ENCODE measurements at places on chromosomes 2 and 18.

DNA sequence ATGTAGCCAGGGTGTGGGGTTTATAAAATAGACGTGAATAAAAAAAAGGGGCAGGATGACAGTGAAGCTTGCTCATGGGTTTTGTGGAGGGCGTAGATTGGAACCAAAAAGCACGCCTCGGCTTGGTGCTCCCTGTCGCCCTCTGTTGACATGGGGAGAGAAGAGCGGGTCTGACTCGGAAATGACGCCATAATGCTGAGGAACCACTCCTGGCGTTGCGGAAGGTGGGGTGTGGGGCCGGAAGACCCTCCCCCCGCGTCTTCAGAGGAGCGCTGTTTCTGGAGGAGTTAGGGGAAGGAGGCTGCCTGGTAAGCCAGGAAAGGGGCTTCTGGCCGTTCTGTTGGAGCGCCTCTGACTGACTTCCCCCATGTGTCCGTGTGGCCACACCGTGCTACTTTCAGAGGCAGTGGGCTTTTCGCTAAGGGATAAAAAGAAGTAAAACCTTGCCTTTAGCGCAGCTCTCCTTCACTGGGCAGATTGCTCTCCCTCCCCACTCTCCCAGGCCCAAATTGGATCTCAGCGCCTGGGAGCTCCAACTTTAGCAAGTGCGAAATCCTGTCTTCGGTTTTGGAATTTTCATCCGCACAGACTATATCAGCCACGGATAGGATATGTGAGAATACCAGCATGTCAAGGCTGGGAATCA is 42.8 kb downstream of the PLEKHA3 start:
- peak; percentile 70 for DNase-seq

DNA sequence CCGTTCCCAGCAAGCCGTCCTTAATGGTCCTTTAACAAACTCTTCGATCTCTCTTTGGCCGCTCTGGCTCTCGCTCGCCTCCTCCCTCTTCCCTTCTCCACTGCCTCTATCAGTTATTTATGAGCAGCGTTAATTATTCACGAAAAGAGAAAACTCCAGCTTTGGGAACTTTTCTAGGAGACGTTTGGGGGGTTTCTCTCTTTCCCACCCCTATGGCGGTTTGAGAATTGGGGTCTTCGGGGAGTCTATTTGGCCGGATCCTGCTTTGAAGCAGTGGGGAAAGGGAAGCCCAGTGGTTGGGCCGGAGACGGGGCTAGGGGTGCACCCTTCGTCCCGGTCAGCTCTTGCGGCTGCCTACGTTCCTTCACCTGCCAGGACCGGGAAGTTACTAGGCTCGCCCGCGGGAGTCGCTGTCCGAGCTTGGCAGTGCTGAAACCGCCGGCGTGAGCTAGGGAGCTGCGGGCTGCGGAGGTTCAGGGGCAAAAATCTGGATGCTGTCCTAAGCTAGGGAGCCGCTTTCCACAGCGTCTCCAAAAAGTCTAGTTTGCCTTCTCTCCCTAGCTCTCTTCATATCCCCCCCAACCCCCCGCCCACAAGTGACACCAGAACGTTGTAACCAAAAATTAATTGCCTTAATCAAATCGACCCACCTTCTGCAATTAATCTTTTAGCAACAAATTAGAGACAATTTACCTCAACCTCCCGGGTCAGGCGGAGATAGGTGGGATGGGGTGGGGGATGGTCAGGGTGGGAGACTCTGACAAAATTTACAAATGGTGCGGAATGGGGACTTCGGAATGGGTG is 8.9 kb upstream of the SKOR2 start:
- no peak for DNase-seq

- DNase-seq: no peak
Measured at GRCh38 chr18:31952223-31952622, 9.3 kb upstream of the TRAPPC8 start.

- DNase-seq: no peak
Measured at GRCh38 chr18:62138461-62139235, 48.2 kb downstream of the PIGN start.

- DNase-seq: no peak
Measured at GRCh38 chr2:26904839-26905238, 56.9 kb downstream of the DPYSL5 start.

DNA sequence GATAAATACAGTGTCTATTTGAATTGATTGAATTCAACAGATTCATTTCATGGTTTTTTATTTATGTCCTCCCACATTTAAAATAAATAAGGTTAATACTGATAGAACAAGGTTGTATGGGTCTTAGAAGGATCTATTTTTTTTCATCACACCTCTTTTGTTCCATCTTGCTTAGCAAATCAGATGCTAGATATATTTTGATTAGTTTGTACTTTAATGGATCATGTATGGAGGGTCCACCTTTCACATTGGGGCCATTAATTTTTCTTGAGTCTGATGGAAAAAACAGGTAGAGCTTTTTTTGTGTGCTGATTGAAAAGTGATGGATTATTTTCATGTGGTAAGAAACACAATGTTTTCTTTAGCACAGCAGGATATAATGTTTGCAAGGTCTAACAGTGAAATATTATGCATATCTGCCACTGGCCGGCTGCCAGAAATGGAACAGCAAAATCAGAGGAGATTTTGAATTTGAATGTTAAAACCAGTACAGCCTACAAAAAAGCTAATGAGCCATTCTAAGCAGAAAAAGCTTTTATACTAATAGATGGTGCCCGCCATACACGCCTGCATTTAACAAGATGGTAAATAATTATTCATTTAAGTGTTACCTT is 188.1 kb upstream of the ETAA1 start:
- no peak for DNase-seq

DNA sequence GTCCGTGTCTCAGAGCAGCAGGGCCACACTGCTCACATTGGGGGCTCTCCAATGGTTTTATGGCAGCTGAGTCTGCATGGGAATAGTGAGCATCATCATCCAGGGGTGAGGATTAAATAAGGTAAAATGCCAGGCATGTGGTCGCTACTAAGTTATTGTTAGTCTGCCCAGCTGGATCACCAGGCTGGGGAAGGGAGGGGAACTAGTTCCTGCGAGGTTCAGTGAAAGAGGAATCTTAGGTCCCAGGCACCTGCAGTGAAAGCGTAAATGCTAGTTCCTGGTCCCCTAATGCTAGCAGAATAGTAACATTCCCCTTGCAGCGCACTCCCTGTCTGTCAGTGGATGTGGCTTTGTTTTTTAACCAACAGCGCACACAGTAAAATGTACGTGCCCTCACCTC is 60.1 kb downstream of the ARHGEF4 start:
- no peak for DNase-seq

DNA sequence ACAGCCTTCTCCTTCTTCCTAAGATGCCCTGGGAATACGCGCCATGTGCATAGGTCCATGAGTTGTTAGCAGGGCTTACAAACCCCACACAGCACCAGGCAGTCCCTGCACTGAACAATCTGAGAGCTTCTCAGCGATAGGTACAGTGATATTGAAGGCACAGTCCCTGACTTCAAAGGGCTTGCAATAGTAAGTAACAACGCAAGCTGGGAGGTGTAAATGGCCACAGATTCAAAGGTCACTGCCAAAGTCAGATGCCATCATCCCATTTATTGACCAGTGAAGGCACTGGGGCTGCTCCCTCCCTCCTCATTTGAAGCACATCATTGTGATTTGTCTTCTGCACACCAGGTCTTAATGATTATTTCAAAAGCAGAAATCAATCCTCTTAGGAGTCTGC is 541 bp upstream of the SCYGR3 start:
- DNase-seq: no peak

DNA sequence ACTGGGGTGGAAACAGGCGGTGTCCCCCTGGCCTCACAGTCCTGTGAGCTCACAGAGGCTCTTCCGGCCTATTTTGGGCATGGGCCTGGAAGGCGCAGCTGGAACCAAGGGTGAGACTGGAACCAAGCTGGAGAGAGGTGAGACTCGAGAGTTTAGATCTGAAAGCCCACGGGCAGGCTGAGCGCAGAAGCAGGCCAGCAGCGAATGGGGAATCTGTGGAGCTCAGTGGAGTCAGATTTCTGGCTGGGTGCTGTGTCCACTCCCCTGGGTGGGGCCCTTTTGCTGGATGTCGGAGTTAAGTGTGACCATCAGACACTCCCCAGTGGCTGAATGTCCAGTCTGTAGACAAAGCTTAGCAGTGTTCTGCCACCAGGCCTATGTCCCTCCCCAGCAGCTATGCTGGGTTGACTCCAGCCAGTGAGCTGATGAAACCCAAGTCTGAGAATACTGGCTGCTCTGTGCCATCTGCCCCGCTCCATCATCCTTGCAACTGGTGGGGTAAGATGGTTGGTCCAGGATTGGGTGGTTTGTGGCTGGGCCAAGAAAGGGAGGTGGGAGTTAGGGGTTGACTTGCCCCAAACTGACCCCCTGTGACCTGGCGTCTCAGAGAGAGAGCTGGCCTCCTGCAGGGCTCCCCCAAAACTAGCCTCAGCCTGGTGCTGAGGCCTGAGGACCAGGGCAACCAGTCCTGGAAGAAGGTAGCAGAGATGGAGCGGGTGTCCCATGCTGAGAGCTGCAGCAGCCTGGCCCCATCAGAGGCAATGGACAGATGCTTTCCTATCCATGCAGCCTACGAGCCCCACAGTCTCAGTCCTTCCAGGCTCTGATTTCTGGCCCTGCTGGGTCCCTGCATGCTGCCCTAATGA is 34.4 kb downstream of the CYP26B1 start:
- DNase-seq: no peak

DNA sequence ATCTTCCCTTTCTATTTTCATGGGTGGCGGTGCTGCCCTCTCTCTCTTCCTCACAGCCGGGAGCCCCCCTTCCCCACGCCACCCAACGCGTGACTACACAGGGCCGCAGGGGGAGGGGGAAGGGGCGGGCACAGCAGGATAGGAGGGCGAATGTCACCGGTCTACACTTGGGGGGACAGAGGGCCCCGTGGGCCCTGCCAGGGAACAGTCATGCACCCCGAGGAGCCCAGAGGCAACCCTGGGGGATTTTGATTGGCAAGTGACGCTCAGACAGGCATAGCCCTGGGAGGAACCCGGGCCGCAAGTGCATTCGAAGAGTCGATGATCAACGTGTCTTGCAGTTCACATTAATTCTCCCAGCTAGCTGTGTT is 91.1 kb upstream of the ANKRD30BL start:
- no peak for DNase-seq

DNA sequence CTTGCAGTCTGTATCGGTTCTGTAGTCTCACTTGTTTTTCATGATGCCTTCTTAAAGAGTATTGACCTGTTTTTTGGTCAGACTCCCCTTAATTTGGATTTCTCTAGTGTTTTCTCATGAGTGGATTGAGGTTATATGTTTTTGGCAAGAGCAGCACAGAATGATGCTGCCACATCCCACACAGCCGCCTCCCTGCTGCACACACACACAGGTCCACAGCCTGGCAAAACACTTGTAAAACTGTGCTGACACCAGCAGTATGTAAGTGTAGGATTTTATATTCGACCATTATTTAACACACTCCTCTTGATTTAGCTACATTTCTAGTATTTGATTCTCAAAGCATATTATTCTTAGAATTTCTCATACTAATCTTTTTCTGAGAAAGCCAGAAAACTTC is 68.1 kb downstream of the ITGB1BP1 start:
- DNase-seq: no peak

GRCh38 chr2:42239289-42239661 is 70.1 kb downstream of the EML4 start:
- no peak for DNase-seq

DNA sequence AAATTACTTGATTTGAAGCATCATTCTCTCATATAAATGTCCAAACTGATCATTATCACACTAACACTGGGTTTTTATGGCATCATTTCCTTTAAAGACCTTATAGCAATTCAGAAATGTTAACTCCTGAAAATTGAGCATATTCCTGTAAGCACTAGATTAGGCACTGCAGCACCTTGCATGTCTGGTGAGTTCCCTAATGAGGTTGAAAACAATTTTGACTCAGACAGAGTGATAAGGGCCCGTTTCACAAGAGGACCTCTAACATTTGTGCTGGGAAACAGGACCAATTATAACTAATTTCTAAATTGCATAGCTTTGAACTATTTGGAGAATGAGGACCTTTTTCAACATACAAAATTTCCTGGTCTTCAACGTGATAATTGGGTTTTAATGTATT is 69.9 kb downstream of the OSBPL6 start:
- no peak for DNase-seq

- no peak for DNase-seq
Measured at GRCh38 chr18:63831080-63831788, 56.0 kb downstream of the SERPINB7 start.

DNA sequence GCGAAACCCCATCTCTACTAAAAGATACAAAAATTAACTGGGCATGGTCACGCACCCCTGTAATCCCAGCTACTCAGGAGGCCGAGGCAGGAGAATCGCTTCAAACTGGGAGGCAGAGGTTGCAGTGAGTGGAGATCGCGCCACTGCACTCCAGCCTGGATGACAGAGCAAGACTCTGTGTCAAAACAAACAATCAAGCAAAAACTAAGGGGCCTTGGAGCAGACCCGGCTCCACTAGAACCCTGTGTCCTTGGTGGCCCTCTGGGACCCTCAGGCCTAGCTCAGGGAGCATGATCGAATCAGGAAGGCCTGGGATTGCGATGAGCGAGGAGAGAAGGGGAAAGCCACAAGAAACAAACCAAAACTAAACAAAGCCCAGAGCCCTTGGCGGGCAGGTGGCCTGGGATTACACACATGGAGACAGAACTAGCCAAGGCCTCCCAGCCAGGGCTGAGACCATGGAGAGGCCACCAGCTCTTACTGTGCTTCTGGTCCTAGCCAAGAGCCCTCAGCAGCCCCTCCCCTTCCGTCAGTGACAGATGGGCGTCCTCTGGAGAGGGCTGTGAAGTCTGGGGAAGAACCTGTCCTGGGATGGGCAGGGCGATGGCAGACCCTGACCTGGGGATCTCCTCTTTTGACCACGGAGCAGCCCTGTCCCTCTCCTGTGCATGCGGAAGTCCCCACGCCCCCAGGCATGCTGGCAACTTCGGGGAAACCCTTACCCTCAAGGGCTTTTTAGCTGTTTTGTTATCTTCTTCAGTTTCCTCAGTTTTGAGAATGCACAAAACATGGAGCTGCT is 27.4 kb upstream of the CATIP start:
- no peak for DNase-seq

DNA sequence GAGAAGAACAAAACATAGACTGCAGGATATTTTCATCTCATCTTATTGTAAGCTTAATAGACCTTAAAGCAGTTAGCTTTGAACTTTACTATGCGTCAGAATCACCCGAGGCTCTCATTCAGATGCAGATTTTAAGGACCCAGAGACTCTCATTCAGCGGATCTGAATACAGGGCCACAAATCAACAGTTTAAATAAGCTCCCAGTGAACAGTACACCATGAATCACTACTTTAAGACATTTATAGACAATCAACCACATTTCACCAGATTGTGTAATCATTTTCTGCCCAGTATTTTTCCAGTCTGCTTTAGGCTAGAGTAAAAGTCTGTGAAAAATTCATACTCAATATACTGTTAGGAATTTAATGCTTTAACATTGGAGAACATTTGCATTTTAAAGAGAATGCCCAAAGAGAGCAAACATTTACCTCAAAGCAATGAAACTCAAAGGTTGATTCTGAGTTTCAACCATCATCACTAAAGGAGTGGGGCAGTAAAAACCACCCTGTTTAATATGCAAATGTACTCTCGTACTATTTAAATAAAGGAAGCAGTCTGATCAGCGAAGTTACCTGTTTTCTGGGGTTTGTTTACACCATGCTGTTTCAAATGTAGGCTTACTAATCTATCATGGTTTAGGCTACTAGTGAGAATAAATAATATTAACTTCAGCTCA is 11.0 kb upstream of the ALPK2 start:
- DNase-seq: no peak

GRCh38 chr2:55620123-55620779 is 2.8 kb upstream of the PPP4R3B start:
- peak; percentile 13 for DNase-seq

All from DMS 273 treated with DMSO at 0.1 percent for 48 hours (cell line).